ENCODE measurements at places on chromosomes 3 and 15.
A peak's percentile ranks its signal among the peaks of the same experiment; 100 is the strongest.

DNA sequence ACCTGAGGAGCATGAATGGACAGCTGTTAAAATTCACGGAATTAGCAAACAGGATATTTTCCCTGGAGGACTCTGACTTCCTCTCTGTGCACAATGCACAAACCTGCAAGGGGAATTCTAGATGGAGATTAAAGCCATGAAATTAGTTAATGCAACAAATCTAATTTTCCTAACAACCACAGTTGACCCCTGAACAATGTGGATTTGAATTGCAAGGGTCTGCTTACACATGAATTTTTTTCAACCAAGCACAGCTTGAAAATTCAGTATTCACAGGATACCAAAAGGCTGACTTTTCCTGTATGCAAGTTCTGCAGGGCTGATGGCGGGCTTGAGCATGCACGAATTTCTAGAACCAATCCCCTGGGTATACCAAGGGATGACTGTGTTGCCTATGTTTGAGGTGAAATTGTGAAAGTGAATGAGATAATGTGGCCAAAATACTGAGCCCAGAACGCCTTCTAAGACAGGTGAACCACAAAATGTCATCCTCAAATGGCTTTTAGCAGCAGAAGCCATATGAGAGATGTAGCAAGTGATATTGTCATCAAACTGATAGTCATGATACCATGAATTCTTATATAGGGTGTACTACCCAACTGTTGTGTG is 52.5 kb downstream of the COL8A1 start:
- DNase-seq, result no peak

GRCh38 chr3:177603148-177603603 is 405.9 kb upstream of the TBL1XR1 start:
- DNase-seq, result no peak

GRCh38 chr3:108223928-108224327 is 1.7 kb upstream of the IFT57 start:
- DNase-seq, result peak; percentile 42

- no peak for DNase-seq
These were observed 23.5 kb upstream of the TNFSF10 start for GRCh38 chr3:172546628-172547214.

GRCh38 chr15:77904901-77905300 is 172.6 kb downstream of the TBC1D2B start:
- DNase-seq, result no peak

DNA sequence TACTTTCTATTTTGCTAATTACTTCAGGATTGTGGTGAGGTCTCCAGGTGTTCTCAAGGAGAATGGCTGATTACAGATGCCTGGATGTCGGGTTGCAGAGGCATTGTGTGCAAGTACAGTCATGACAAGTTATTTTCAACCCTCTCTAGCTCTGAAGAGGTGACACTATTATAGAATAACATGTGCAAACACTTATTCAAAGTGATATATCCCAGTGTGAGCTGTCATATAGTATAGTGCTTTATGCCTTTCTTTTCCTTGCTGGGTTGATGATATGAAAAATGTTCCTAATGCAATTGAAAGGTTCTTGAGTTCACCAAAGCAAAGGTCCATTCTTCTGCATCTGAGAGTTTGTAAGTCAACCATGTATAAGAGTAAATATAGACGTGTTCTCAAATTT is 167.2 kb downstream of the SPATA16 start:
- no peak for DNase-seq

DNA sequence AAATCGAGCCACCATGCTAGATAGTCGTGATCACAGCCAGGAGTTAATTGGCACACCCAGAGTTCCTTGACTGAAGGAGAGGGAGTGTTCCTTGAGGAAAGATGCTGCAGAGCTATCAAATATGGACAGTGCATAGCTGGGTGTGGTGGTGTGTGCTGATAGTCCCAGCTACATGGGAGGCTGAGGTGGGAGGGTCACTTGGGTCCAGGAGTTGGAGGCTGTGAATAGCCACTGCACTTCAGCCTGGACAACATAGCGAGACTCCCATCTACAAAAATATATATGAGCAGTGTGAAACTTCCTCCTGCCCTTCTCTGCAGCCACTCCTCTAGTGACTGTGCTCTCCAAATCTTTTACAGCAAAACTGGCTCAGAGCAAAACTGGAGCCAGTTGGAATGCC is 10.0 kb upstream of the USP13 start:
- no peak for DNase-seq

DNA sequence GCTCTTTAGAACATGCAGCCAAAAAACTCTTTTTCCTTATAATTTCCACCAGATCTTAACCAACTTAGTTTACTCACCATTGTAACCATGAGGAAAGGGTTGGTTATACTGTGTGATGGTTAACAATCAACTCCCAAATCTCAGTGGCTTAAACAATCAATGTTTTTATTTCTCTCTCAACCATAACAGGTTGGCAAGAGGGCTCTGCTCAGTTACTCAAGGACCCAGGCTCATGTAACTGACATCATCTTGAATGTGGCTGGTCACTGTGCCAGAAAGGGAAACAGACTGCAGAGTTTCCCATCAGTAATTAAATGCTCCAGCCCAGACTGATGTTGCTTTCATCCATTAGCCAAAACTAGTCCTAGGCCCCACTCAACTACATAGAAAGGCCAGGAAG is 69.0 kb downstream of the ANKRD28 start:
- no peak for DNase-seq

- DNase-seq, result no peak
These were observed 35.9 kb downstream of the OXNAD1 start for GRCh38 chr3:16300881-16301359.

DNA sequence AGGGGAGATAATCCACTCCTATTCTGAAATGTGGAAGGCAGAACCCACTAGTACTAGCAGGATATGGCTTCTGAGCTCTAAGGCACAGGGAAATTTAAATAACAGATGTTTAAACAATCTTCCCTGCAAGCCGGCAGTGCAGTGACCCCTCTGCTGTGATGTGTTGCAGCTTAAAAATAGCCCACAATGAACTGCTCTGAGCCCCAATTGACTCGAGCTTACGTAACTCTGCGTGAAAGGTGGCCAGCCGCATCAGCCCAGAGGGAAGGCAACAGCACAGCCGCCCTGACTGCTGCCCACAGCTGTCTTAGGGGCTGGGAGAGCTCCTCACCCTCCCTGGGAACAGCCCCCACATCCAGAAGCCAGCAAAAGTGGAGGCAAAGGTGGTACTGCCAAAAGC is 12.5 kb upstream of the CAMKV start:
- no peak for DNase-seq

DNA sequence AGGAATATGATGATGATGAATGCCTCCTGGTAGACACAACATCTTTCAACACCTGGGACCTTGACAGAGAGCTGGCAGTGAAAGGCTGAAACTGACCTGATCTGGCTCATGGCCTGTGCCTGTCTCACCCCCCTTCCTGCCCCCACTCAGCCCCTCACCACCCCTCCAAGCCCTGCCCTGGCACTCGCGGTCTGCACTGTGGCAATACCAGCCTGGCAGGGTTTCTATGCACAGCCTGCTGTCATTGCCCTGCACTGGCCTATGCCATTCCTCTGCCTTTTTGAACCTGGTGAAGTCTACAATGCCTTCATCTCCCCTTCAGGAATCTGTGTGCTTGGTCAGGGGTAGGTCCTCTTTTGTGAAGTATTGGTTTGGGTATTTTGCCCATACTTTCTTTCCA is 56.5 kb downstream of the ACAD9 start:
- DNase-seq, result no peak

DNA sequence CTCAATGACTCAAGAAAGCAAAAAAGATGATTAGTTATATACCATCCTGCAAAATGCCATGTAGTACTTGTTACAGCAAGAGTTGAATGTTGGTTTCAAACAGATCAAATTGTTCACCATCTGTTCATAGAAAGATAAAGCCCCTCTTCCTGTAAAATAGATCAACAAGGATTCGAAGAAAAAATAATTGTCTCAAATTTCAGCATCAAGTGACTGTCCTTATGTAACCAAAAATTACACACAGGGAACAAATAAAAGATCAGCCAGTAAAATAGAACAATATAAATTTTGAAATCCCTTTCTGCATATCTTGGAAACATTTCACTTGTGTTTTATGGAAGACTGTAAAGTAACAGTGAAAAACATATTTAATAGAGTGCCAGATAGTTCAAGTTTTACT is 165.1 kb upstream of the STAC start:
- no peak for DNase-seq

DNA sequence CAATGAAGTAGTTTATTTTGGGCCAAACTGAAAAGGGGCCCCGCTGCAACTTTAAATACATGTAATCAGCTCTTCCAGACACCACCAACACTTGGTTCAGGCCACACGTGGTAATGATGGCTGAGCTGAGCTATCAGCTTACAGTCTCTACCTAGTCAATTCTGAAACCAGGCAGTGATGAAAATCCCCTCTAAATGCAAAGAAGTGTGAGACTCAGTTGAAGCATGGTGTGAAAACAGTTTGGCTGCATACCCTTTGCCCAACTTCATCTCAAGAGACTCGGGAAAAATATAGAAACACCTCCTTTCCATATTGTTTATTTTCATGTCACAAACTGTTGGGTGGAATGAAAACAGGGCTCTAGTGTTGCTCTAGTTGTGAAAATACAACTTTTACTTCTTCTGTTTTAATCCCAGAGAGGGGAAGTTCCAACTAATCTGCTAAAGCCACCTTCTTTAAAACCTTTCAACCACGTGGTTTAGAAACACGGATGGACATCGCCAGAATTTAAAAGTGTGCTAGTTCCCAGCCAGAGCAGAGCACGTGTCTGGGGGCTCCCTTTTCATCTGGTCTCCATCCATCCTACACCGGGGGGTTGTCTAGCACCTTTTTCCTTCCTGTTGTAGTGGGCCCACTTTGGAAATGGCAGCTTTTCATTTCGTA is 229.1 kb downstream of the EPHB1 start:
- no peak for DNase-seq

DNA sequence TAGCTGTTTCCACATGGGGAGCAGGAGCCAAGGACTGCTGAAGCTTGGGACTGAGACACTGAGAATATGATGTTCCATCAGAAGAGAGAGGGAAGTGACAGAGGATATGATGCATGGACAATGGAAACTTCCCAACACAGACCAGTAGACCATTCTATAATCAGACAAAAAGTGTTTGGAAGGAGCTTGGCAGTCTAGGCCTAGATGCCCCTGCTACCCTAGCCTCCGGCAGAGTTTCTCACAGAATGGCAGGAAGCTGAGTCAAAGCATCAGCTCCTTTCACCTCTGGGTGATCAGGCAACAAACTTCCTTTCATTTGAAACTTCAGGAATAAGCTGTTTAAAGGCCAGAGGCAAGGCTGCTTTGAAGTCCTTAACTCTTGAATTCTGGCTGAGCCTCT is 222.0 kb downstream of the NEK10 start:
- no peak for DNase-seq

GRCh38 chr15:76340803-76341365 is 4.3 kb downstream of the ISL2 start:
- no peak for DNase-seq

- DNase-seq, result peak; percentile 73
These were observed 8.5 kb downstream of the TMEM212 start for GRCh38 chr3:171851660-171852058.

- DNase-seq, result no peak
These were observed 4.8 kb downstream of the BMF start for GRCh38 chr15:40103864-40104271.

GRCh38 chr15:55133972-55134371 is 62.8 kb downstream of the RSL24D1 start:
- no peak for DNase-seq

DNA sequence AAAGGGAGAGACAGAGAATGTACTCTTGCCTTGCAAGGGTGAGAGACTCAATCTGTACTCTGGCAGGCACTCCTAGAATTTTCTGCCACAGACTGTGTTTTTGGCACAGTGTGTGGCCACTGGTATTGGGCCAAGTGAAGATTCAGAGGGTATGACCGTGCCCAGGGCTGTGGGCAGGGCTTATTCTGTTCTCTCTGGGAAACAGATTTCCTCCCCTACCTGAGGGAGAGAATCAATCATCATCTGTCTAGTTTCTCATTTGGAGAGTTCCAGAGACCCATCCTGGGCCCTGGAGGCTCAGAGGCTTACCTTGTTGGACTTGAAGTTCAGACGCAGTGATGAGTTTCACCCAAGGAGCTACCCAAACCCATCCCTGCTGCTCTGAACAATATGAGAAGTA is 28.2 kb downstream of the CSTA start:
- no peak for DNase-seq

- no peak for DNase-seq
These were observed 28.9 kb downstream of the SH3GL3 start for GRCh38 chr15:83476066-83476465.

- peak; percentile 46 for DNase-seq
These were observed 341.0 kb upstream of the RASGRP1 start for GRCh38 chr15:38905632-38906031.

DNA sequence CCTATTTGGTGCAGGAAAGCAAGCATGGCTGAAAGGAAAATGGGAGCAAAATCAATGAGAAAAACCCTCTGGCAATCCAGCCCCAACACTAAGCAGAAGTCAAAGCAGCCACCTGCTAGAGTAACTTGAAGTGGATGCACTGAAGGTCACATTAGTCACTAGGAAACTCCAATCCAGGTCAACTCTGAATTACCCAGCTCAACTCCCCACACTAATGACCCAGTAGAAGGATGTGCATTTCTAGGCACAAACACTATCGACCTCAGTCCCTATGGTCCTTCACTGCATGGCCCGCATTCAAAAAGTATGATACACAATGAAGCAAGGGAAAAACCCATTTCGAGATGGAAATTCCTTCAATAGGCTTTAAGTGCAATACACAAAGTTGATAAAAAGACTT is 80.6 kb downstream of the RAD18 start:
- no peak for DNase-seq

GRCh38 chr3:188315553-188315952 is 161.6 kb downstream of the LPP start:
- DNase-seq, result peak; percentile 40

DNA sequence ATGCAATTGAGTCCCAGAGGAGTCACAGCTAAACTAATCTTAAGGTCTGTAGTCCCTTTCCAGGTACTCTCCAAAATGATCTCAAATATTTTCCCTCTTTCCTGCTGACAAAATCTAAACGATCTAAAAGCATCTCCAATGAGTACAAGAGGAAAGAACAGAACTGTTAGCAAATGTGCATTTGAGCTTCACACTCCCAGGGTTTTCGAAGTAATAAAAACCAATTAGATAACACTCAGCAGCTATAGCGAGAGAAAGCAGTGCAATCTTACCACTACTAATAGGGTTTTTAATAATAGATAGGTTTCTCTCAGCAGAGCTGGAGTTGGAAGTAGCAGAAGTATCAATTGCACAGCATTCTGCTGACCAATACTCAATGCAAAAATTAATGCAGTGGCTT is 995.4 kb downstream of the TUSC7 start:
- no peak for DNase-seq

DNA sequence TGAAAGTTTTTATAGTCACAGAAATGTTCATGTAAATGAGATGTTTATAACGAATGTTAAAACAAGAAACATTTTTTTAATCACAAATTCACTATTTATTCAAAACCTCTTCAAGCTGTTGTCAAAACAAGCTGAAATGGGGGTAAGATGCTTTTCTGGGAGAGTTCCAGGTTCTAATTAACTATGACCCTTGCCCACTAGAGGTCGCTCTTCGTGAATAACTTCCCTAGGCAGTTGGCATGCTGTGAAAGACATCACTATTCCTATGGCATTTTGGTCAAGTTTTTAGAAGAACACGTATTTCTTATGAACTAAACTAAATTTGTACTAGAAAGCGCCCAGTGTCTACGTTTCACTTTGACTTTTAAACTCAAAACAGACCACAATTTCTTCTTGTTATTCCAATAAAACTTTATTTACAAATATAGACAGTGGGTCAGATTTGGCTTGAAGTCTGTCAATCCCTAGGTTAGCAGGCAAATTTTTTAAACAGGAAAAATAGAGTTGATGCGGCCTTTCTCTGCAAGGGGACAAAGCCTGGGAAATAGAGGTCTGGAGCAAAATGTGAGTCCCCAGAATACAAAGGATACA is 62.8 kb upstream of the CMTM8 start:
- peak; percentile 45 for DNase-seq

All from fibroblast of skin of right quadriceps (primary cell).